SW 1271 (cell line): ENCODE measurements at places on chromosomes 3 and 15.

- DNase-seq = no peak
Observed at GRCh38 chr3:118527514-118528044, 507.1 kb downstream of the IGSF11 start.

DNA sequence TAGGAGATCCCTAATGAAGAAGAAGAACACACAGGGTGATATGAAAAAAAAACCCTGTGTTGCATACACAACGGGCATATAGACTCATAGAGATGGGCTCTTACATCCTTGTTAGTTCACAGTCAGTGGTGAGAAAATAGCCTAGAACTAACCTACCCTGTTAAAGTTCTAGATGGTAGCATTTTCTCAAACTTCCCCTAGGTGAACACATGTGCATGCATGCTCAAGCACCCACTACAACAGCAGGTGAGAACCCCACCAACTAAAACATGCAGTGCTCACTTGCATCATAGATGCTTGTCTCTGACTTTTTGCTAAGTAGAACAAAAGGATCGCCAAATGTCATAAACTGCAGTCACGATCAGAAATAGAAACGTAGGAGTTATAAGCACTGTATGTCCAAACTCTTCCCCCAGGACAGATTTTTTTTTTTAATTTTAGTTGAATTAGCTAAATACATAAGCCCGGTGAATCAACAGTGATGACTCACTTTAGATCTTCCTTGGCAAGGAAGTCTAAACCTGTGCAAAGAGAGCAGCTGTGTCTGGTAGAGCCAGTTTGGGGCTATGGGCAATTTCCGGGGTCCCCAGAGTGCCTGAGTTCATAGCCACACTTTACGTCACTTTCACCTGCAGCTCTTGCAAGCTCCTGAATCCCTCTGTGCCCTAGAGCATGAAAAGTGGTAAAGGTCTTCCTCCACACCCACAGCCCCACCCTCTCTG lies 96.2 kb upstream of the SEMA6D start:
- no peak for DNase-seq

DNA sequence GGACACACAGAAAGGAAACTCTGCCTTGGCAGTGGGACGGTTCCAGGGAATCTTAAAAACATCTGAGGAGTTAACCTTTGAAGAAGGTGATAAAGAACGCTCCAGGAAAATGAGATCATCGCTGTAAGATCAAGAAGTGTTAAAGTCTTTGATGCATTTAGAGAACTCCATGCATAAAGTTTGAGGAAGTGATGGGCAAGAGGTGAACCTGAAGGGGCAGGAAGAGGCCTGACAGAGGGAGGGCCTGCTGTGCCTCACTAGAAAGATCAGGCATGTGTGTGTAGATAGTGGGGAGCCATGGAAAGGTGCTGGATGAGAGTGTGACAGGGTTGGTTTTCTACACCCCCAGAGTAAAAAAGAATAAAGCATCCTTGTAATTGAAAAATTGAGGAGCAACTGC lies 889.2 kb downstream of the MCTP2 start:
- DNase-seq = no peak

GRCh38 chr15:39059917-39060316 lies 495.3 kb upstream of the RASGRP1 start:
- DNase-seq = no peak

DNA sequence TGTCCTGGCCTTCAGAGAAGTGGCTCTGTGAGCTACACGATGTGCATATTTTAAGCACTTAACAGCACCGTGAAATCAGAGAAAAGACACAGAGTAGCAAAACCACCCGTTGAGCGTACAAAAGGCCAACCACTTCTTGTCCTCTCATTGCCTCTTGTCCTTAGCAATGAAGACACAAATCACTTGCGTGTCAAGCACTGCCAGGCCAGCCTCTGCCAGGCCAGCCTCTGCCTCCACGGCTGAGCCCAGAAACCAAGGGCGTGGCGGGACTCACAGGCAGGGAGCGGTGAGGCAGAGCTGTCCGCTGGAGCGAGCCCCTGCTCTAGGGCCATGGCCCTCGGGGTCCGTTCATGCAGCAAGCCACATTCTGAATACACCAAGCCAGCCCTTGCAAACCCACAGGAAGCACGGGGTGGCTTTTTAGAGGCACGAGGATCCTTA lies 4.0 kb downstream of the MUC4 start:
- DNase-seq = no peak

DNA sequence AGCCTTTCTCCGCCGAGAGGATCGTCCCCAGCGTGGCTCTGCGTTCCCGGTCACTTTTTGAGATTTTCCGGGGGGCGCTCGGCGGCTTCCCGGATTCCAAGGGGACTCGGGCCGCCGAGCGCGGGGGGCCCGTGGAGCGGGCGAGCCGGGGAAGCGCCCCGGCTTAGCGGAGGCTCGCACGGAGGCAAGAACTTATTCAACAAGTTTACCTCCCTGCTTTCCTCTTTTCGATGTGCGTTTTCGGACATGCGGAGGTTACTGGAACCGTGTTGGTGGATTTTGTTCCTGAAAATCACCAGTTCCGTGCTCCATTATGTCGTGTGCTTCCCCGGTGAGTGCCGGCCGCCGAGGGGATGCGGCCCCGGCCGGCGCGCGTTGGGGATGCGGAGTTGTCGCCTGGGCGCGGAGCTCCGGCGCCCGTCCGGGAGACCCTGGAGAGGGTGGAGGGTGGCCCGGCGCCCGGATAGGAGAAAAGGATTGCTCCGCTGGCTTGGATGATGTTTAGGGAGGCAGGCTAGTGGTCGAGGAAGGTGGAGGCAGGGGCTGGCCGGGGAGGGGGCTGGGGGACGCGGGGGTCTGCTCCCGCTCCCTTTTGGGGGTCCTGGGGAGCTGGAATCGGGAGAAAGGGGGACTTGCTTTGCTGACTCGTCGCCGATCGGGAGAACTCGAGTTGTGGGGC lies 810 bp downstream of the PTPRG start:
- DNase-seq = no peak

GRCh38 chr3:100548053-100548452 lies 55.6 kb downstream of the TMEM45A start:
- DNase-seq = no peak

DNA sequence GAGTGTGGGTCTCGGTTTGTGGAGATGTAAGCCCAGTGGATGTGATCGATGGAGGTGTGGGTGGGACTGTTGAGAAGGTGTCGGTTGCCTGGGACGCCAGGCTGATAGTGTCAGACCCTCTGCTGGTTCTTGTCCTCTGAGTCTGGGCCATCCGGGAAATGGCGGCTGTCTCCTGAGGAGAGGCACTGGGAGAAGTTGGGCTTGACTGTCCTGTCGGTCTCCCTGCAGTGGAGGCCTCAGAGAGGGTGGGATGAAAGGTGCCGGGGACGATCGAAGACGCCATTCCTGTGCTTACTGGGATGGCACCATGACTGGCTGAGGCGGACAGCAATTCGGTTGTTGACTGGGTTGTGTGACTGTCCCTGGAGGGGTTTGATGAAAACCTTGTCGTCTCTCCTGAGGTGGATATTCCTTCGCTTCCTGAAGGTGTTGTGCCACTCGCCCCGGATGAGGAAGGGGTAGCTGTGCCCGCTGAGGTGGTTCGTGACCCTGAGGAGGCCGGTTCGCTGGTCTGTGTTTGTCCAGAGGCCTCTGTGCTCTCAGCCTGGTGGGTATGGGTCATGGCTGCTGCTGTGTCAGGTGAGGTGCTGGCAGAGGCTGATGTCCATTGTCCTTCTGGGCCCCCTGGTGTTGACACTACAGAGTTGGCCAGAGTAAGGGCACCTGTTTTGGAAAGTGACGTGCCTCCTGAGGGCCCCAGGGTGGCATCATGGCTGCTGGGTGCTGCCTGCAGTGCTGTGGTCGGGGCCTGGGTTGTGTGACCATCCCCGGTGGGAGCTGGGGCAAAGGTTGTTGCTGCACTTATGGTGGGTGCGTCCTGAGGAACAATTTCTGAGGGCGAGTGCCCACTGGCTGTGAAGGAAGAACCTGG lies 22.8 kb downstream of the MUC4 start:
- no peak for DNase-seq

DNA sequence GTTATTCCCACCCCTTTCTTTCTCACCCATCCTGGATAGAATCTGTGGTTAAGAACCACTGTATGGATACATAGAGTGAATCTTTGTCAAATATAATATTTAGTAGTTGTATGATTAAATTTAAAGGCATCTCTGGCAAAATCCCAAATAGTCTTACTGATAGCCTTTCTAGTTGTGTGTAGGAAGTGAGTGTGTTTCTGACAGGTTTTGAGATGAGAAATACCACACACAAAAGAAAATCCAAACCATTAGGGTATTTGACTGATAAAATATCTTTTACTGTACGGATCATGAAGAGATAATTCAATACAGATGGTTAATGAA lies 44.7 kb upstream of the PLCL2 start:
- DNase-seq = no peak
